ENCODE measurements at places on chromosomes 11 and 22.

DNA sequence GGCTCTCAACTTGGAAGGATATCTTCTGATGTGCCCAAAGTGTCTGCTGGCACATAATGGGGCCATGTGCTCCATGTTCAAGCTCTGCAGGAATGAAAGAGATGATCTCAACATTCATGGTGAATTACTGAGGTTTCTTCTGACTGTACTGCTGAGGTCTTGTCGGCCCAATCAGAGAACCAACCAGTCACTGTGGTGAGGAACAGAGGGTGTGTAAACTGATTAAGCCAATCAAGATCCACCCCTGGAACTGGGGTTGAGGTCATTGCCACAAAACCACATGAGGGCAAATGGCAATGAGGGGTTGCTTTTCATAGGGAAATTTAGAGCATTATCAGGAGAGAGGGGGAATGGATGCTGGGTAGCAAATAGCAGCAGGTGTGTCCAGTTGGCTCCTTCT, 152.3 kb upstream of the RAG2 start:
- no peak for DNase-seq

- no peak for DNase-seq
Observed at GRCh38 chr11:120293038-120293800, 31.9 kb upstream of the TLCD5 start.

- no peak for DNase-seq
Observed at GRCh38 chr11:131670876-131671275, 300.5 kb downstream of the NTM start.

GRCh38 chr11:117498791-117499190, 171.1 kb downstream of the CEP164 start:
- no peak for DNase-seq

GRCh38 chr11:61293867-61294716, 1.0 kb downstream of the VWCE start:
- no peak for DNase-seq

DNA sequence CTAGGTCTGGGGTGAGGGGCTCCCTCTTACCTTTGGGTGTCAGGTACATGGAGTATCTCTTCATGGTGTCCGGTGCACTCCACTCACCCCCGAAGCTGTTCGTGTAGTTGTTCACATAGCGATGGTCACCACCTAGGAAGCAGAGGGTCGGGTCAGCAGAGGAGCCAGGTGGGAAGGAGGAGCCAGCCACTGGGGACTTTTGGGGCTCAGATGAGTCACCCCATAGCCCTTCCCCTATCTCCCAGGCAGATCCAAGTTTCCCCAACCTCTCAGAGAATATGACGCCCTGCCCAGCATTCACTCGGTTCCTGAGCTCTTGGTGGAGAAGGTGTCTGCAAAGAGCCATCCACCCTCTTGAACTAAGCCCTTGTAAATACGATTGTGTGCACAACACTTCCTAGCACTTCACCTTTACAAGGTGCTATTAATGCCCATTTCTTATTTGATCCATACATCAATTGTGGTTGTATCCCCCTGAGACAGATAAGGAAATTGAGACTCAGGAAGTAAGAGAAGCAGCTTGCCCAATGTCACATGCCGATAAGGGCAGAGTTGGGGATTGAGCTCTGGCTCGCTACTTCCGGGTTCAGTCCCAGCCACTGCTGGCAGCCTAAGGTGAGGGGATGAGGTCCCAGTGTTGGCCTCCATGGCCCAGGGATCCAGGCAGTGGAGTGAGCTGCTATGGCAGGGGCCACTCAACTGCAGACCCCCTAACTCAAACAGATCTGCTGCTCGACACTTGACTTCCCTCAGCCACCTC, 14.8 kb downstream of the TRIM29 start:
- no peak for DNase-seq

GRCh38 chr11:16242806-16243205, 113.5 kb downstream of the SOX6 start:
- DNase-seq = no peak

Data from CD8-positive, alpha-beta T cell (primary cell).